ENCODE measurements at places on chromosomes 5 and 9.
A peak's percentile ranks its signal among the peaks of the same experiment; 100 is the strongest.

DNA sequence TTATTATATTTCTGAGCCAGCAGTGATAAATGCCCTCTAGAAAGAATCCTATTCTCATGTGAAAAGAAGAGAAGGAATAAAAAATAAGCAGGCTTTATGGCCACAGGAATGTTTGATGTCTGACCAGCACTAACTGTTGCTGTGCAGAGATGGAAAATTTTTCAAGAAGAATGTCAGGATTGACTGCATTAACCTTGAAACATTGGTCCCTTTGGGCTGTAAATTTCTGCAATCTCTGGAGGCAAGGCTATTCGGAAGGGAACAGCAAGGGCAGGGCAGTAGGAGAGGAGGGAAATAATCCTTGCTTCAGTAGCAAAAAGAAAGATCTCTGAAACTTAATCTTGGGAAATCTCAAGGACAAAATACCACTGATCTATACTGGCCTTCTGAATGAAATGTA lies 415.2 kb downstream of the DNAH5 start:
- DNase-seq: no peak

DNA sequence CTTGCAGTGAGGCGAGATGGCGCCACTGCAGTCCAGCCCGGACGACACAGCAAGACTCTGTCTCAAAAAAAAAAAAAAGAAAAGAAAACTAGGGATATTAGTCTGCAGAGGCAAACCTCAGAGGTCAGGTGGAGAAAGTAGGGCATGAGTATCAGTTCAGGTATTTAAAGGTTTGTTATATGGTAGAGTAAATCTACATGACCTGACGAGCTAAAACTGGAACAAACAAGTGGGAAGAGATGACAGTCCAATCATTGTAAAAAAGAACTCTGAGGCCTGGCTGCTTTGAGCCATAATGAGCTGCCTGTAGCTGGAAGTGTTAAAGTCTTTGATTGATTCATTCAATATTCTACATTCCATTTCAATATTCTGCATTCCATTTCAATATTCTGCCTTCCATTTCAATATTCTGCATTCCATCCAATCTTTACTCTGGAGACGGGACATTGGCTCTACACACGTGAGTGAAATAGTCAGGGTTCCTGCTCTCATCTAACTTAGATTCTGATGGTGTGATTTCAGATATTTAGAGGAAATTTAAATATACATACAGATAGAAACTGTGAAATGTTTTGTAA lies 28.9 kb upstream of the GRAMD2B start:
- no peak for DNase-seq

GRCh38 chr5:51829691-51830090 lies 446.4 kb downstream of the ISL1 start:
- no peak for DNase-seq

DNA sequence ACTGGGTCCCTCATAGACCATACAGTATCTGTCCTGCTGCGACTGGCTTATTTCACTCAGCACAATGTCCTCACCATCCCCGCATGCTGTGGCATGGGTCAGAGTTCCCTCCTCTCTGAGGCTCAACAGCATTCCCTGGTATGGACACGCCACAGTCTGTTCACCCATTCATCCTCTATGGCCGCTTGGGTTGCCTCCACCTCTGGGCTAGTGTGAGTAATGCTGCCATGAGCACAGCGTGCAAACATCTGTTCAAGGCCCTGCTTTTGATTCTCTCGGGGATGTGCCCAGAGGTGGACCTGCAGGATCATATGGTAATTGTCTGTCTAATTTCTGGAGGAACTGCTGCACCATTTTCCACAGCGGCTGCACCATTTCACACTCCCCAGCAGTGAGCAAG lies 5.5 kb upstream of the FBP2 start:
- no peak for DNase-seq

- DNase-seq: no peak
Observed at GRCh38 chr5:150253416-150254208, 36.0 kb downstream of the CAMK2A start.

DNA sequence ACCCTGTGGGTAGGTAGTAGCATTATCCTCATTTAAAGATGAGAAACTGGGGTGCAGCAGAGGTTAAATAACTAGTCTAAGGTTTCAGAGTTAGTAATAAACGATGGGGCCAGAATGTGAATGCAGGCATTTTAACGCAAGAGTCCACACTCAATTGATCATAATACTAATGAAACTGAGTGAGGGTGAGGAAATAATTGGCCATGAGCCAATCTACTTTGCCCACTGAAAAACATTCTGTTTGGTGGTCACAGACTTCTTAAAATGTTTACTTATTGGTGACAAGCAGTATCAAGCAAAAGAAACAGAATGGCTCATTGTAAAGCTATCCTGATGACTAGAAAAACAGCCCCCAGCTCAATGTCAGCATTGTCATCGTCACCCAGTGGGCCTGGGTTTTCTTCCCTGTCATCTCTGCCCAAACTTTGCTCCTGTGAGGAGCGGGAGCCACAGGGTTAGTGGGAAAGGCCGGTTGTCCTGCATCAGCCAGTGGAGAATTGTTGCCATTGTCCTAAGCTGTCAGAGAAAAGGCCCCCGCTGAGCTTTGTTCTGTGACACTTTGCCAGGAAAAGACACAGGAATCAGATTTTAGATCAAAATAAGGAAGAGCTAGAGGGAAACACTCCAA lies 77.3 kb upstream of the MAN2A1 start:
- DNase-seq: no peak

DNA sequence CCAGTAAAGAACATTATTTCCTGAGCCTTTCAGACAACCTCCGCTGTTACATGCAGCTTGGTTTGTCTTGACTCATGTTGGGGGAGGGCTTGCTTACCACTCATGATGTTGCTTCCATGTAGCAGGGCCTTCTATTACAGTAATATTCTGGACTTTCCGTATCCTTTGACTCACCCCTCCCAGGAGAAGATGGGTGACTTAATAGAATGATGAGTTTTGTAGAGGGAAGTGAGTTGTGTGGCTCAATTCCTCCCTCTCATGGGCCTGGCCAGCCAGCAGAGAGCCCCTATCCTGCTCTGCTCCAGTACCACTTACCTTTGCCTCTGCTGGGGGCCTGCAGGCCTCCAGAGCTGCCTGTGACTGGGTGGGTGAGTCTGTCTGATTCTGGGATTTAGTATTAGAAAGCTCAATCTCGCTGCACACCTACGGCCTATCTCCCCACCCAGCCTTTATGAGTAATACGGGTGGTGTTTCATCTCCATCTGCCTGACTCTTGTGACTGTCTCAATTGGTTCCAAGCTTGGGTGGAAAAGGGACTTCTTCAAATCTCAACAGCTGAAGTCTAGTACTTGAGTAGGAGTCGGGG lies 52.6 kb upstream of the KLF9 start:
- DNase-seq: no peak

GRCh38 chr9:93235300-93235960 lies 51.5 kb downstream of the WNK2 start:
- DNase-seq: no peak

DNA sequence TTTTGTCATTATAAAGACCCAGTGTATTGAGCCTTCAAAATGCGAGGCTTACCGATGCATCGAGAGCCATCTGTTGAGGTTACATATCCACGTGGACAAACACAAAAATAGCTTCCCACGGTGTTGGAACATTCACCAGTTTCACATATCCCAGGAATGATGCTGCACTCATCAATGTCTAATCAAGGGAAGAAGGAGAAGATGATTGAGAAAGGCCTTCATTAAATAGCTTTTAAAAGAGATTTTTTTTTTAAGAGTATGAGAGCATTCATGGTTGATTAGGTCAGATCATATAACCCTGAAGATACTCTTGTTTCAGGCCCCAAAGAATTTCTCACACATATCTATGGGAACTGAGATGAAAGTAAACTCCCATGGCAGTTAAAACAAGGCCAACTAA lies 129.4 kb downstream of the FBN2 start:
- DNase-seq: no peak

DNA sequence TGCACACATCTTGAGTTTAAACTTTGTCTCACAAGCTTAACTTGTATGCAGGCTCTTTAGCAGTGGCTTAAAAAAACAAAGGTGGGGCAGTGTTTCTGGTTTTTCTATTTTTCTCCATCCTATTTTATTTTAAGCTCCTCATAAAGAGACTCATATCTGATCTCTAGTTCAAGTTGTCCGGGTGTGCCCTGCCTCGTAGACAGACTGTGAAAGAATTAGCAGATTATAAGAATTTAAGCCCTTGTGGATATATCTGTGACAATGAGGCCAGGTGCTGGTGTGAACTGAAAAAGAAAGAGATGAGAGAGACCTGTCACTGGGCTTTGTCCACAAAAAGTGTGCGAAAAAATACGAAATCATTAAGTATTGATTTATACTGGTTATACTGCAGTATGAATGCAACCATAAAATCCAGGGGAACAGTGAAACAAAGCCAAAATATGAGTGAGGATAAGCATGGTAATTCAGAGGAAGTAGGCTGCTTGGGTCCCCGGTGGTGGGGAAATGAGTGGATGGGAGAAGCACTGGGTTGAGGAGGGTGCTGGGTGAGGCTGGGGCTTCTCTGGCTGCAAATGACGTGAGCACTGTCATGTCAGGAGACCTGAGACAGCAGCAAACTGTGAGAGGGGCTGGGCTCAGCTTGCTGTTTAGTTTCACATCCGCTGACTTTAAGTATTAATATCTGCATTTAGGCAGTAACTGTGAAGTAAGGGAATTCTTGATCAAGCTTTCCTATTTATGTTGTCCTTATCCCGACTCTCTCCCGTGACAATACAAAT lies 179.7 kb upstream of the ANKRD55 start:
- no peak for DNase-seq

GRCh38 chr5:83927140-83927733 lies 206.6 kb upstream of the HAPLN1 start:
- DNase-seq: no peak

GRCh38 chr5:7246287-7246686 lies 149.7 kb upstream of the ADCY2 start:
- no peak for DNase-seq

DNA sequence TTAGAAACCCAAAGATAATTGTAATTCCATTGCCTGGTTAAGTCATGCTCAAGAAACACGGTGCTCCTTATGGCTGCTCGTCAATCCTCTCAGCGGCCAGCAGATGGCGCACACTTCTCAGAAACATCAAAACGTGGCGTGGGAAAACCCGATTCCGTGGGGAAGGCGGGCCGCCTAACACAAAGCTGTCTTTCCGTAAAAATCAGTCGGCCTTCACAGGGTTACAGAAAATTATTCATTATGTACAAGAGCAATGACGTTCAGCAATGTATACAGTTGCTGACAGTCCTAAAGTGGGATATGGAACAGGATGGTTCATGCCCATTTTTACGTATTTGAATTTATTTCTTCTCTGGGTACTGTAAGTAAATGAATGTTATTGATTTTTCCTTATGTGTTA lies 83.5 kb downstream of the PDE4D start:
- DNase-seq: peak; percentile 41

DNA sequence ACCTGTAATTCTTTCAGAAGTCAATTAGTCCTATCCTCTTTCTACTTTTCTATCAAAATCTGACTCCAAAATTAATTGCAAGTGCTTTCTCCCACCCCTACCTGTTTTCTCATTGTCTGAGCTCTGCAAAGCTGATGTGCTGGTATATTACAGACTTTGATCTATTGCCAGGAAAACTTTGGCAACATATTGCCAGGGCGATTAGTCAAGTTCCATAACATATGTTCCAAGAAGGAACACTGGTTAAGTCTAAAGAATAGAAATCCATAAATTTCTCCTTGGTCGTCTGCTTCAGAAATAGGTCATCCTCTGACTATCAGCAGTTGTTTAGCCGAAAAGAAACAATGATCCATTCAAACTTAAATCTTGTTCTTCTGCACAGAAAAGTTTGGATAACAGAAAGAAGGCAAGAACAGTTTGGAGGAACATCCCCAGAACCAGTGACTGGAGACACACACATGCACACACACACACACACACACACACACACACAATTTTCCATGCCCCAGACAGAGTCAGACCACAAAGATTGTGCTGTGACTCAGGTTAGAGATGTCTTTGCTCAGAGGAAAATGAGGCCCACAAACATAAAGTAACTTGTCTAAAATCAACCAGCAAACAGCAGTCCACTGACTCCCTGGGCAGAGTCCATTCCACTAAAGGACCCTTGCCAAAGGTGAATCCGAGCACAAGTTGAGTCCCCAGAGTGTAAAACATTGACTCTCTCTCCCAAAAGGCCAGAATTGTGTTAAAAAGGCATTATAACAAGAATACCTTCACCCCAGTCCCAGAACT lies 202.1 kb downstream of the DEPDC1B start:
- DNase-seq: no peak

DNA sequence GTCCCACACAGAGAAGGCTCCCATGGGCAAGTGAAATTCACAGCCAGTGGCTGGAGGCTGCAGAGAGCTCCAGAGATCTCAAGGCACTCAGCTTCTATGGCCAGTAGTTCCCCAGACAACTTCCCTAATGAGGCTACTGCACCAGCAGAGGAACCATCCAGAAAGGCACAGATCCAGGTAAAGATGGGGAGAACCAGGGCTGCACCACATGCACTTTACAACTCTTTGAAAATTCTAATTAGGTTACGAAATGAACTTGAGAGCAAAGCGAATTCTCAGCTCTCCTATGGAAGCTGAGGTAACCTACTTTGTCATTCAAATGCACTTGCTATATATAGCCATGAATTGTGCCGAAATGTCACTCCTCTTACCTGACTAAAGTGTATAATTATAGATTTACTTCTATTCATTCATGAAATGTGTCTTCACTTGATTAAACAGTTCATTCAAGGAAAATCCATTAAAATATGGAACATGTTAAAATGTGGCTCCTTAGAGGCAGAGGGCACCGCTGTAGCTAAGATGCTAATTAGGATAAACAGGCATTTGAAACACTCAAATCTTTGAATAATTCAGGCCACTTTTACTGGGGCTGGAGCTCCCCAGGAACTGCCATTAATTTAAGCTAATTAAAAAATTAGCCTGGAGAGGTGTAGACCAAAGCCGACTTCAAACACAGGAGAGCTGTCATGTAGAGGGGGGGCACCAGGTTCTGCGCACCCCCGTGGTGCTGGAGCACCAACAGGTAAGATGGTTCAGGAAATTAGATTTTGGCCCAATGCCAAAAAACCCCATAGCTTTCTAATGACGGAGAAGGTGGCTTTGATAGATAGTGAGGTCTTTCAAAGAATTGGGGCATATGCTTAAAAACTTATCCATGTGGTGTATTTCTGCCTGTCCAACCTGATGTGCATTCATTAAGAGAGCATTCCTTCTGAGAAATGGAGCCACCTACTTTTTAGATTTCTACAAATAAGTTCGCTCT lies 204.1 kb downstream of the GABBR2 start:
- no peak for DNase-seq

GRCh38 chr9:121321016-121321503 lies 49.0 kb downstream of the STOM start:
- no peak for DNase-seq

All from T1000 (cell line).